ENCODE measurements at places on chromosomes 5 and 9.

GRCh38 chr5:50898966-50899365, 232.5 kb downstream of the PARP8 start:
- DNase-seq, result no peak

DNA sequence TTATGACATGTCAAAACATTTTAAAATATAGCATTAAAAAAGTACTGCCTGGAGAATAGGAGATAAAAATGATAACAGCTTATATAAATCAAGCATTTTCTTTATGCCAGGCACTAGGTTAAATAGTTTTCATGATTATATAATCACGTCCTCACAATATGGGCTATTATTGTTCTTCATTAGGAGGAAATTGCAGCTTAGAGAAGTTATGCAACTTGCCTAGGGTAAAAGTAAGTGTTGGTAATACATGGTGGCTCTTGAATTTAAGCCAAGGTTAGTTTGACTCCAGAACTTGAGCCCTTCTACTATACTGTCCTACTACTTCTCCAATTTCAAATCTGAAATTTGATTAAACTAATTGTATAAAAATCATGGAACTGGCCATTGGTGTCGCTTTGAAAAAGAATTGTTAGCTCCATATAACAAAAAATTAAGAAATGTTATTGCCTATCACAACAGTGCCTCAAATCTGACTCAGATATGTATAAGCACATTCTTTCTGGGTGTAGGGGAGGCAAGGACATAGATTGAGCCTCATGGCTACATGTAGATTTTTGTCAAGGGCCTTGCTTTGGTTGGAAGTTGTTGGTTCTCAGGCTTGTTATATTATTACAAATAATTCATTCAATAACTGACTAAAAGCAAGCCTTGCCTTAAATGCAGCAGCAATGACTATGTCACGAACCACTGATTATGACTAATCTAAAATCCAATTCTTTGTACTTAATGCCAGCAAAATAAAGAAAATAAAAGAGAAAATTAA, 223.5 kb upstream of the DAB2 start:
- DNase-seq, result peak; percentile 28

DNA sequence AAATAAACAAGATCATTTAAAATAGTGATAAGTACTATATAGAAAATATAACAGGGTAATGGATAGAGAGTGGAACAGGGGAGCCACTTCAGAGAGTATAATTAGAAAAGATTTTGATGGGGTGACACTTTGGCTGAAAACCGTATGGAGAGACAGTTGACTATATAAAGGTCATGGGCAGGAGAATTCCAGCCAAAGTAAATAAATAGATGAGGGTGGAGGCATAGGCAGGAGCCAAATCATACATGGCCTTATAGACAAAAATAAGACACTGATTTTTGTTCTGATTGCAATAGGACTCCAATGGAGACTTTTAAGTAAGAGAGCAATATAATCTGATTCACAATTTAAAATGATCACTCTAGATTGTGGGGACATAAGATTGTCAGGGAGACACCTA, 37.5 kb upstream of the NUDT12 start:
- DNase-seq, result no peak

DNA sequence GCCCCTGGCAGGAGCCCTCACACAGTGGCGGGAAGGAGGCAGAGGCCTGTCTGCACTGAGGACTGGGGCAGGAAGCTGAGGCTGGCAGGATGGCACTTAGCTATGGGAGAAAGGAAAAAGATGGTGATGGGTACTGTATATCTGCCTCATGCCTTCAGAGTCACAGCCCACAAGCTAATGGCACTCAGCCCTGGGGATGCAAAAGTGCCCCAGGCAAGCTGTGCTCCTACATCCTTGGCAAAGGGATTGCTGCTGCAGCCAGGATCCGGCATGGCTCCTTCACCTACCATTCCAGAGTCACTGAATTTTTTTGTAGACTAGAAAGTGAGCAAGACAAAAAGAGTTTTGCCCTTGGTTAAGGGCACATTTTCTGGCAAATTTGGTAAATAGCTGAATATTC, 8.7 kb downstream of the ACSL6 start:
- no peak for DNase-seq

DNA sequence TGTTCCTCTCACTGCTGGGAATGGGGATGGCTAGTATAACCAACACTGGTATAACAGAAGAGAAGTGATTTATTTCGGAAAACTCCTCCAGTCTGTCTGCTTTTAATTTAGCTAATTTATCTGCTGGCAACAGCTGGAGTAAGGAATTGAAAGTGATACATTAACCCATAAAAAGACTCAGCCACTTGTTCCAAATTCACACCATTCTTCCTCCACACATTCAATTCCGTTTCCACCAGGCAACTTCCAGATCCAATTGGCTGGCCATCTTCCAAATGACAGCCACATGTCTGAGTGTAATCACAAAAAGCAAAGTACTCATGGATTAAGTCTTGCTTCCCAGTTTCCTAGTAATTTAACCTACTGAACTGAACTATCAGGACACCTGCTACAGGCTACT, 77.1 kb upstream of the RETREG1 start:
- DNase-seq, result peak; percentile 23

DNA sequence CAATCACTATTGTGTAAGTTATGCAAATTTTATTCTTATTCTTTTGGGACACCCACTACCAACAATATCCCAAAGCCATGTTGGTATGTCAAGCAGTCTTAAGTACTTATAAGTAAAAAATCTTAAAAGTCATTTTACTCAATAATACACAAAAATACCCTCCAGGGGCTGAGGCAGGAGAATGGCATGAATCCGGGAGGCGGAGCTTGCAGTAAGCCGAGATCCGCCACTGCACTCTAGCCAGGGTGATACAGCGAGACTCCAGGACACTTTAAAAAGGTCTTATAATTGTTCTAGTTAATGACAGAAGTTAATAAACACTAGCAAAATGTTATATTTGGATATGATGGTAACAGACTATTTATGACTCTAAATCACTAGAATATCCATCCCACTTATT, 16.8 kb downstream of the CLINT1 start:
- DNase-seq, result no peak

DNA sequence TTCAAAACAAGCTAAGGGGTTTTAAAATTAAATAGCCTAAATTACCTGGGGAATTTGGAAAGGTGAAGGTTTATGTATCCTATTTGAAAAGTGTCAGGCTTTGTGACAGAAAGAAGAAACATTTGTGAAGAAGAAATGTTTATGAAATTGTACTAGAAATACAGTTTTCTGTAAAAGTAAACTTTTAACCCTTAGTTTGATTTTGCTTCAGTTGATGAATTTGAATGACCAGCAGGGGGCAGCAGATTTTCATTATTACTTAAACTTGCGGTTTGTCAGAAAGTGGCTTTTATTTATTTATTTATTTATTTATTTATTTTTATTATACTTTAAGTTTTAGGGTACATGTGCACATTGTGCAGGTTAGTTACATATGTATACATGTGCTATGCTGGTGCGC, 58.1 kb downstream of the NNT start:
- DNase-seq, result peak; percentile 71

DNA sequence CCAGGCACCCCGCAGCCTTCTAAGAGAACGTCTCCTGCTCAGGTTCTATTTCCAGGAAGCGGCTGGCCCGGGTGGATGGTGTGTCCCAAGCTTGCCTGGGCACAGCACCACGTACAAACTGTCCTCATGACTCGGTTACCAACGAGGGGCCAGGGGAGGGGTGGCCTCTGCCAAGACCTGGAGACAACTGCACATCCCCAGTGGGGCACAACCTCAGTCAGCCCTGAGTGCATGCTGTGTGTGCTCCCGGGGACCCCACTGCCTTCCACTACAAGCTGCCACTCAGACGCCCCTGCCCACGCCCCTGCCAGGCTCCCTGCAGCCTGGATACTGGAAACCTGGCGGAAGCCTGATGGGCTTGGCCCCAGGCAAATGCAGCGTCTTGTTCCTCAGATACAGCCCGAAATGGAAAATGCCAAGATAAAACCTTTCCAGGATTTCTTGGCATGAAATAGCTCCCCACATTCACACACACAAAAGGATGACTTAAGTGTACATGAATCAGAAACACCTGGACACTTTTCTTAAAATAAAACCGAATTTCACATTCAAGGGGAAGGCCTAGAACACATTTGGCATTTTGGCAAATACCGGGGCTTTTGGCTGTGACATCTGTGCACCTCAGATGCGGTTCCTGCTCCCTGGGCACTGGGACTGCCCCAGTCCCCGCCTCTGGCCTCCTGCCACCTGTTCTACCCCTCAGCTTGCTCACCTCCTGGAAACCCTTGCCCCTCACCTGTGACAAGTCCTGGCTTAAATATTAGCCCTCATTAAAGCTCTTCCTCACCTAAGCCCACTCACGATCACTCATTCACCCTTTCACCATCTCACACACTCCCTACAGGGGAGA, 62.5 kb downstream of the COL23A1 start:
- no peak for DNase-seq

- no peak for DNase-seq
Observed at GRCh38 chr5:115375893-115376292, 79.4 kb upstream of the CCDC112 start.

DNA sequence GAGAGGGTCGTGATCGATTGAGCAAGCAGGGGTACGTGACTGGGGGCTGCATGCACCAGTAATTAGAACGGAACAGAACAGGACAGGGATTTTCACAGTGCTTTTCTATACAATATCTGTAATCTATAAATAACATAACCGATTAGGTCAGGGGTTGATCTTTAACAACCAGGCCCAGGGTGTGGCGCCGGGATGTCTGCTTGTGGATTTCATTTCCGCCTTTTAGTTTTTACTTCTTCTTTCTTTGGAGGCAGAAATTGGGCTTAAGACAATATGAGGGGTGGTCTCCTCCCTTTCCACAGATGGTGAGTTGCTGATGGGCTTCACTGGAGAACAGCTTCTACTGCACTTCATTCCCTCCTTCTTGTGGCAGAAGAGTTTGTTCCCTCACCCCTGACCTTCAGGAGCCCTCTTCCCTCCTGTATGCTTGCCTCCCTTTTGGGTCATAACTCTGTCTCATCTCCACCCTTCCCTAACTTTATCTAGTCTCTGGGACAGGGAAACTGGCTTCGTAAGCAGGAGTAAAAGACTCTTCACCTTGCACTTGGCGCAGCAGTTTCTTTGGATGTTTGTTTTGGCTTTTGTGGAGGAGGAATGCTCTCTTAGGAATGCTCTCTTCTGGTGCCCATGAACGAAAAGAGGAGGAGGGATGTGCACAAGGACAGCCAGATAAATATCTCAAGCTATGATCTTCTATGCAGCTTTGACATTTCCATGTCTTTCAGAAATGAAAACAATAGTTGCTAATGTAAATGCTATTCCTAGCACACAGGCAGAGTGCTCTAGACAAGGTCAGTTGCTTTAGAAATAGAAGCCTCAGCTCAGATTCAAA, 139.8 kb upstream of the RPS23 start:
- DNase-seq, result peak; percentile 13

- no peak for DNase-seq
Observed at GRCh38 chr9:25519286-25519685, 159.0 kb downstream of the TUSC1 start.

GRCh38 chr5:61673007-61673735, 341.1 kb downstream of the ZSWIM6 start:
- DNase-seq, result peak; percentile 60

- no peak for DNase-seq
Observed at GRCh38 chr9:138083873-138084272, 206.3 kb downstream of the CACNA1B start.

DNA sequence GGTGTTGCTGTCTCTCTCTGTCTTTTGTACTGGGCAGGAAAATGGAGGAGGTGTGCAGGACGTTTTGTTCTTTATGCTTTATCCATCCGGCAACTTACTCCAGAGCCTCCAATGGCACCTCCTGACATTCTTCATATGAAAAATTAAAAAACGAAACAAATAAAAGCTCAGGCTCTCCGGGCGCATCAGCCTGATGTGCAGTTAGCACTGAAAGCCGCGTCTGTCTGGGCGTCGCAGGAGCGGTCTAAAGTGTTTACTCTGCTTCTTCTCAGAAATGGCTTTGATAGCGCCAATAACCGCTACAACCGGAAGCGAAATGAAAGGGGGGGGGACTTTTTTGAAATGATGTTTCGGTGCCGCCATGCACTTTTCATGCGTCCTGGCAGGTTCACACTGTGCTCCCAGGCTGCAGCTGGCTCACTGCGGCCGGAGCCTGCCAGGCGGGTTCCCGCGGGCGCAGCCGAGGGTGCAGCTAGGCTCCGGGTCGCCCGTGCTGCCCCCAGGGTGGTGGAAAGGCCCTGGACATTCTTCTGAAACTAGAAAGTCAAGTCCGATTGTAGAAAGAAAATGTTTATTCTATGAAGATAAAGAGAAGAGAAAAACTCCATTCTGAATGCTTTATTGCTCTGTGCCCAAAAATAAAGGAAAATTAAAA, 407.7 kb upstream of the IRX1 start:
- no peak for DNase-seq

DNA sequence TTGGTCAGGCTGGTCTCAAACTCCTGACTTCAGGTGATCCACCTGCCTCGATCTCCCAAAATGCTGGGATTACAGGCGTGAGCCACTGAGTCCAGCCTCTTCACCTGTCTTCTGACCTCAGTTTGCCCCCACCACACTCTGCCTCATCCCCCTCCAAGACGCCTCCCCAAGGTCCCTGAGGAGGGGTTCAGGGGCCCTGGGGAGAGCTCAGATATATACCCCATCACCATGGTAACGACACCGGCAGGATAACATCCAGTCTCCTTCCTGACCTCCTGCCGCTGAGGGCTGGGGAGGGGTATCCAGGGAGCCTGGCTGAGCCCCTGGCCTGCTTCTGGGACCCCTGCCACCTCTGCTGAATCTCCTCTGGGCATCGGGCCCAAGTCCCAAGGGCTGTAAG, 19.7 kb upstream of the PSD2 start:
- no peak for DNase-seq

DNA sequence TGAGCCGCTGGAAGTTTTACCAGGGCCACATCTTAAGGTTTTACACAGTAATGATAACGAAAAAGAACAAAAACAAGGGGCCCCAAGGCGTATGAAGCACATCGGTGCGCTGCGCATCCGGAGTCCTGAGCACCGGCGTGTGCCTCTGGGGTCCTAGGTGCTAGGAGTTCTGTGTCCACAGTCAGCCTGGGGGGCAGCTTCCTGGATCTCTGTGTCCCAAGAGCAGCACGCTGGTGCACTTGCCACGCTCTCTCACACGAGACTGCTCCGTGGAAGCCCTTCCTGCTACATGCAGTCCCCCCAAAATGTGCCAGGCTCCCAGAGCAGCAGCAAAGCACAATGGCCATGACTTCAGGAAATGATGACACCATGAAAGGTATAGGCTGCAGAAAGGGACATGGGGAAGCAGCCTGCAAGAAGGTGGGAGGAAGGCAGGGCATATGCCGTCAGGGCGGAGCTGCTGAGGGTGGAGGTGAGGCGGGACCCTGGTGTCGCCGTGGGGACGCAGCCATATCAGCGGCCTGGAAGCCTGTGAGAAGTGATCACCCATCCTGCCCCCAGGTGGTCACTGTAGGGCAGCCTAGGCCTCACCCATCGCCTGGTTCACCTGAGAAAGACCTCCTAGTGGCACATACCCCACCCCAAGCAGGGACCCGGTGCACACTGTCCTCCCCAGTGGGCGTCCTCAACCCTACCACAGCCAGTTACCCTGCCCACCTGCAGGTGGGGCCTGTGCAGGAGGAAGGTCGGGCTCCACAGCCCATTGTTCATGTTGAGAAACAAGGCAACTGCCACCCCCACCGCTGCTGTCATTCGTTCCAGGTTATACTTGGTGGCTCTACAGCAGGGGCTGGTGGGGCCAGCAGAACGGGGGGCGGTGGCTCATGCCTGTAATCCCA, 23.6 kb upstream of the SLC6A3 start:
- no peak for DNase-seq
